Activated naive CD4-positive, alpha-beta T cell treated with Interleukin-2 at 50 U/mL for 16 hours (primary cell): ENCODE measurements at places on chromosomes 4 and X.

GRCh38 chrX:131704136-131704695, 160.3 kb downstream of the OR13H1 start:
- no peak for DNase-seq

DNA sequence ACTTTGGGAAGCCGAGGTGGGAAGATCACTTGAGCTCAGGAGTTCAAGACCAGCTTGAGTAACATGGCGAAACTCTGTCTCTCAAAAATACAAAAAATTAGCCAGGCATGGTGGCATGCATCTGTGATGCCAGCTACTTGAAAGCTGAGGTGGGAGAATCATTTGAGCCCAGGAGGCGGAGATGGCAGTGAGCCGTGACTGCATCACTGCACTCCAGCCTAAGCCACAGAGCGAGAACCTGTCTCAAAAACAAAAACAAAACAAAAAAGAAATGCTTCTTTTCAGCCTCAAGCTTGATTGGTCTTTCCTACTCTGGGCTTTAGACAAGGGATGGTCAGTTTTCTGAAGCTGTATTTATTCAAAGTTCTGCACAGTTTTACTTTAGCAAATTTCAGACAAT, 15.8 kb upstream of the DHRSX start:
- no peak for DNase-seq

- no peak for DNase-seq
Measured at GRCh38 chr4:138305050-138305449, 62.9 kb upstream of the SLC7A11 start.

DNA sequence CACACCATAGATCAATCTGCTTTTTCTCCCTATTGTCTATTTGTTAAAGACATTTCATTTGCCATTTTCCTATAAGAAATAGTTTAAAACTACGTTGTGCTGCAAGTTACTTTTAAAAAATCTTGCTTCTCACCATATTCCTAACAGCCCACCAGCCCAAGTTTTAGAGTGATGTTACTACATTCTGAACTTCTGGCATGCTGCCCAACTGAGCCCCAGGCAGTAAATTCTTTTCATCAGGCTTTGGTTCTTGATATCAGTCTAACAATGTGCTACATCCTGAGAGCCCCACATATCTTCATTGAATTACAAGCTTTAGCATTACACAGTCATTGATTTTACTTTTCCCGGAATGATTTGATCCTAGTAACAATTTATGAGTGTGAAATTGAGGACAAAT, 283.8 kb upstream of the IL1RAPL1 start:
- DNase-seq: no peak

GRCh38 chr4:42119886-42120285, 32.6 kb downstream of the BEND4 start:
- no peak for DNase-seq

GRCh38 chr4:15197005-15197404, 194.7 kb downstream of the CPEB2 start:
- DNase-seq: no peak

- no peak for DNase-seq
Measured at GRCh38 chr4:65007841-65008439, 598.7 kb upstream of the TECRL start.

DNA sequence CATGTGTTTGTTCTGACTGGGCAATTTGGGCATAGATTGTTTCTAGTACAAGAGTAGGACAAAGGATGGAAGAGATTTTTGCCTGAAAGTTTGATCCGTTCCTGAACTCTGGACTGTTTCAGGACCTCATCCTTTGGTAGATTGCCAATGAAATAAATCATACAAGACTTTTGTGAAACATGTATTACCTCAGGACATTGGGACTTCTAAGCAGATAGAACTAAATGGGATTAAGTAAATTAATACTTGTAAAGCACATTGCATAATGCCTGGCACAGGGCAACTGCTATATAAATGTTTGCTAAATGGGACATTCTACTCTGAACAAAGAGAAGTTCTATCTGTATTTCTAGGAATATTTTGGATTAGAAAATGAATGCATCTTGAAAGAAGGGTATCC, 164.8 kb upstream of the RPS6KA3 start:
- DNase-seq: no peak
